ENCODE measurements at places on chromosomes 2 and 18.

DNA sequence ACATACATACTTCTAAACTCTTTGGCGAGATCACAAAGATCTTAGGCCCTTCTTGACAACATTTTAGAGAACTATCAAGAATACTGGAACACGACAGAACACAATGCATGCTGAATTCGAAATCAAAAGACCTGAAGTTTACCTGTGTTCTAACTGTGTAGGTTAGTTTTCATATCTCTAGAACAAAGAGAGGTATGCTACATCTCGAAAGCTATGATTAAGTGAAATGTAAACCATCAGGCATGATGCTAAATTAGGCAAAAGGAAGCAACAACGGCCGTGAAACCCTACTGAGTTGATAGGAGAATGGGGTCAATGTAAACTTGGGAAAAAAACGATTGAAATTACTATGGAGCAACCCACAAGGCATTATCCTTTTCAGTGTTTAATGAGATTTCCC, 43.7 kb downstream of the IKZF2 start:
- no peak for DNase-seq

GRCh38 chr2:100812116-100812515, 7.8 kb upstream of the NPAS2 start:
- no peak for DNase-seq

DNA sequence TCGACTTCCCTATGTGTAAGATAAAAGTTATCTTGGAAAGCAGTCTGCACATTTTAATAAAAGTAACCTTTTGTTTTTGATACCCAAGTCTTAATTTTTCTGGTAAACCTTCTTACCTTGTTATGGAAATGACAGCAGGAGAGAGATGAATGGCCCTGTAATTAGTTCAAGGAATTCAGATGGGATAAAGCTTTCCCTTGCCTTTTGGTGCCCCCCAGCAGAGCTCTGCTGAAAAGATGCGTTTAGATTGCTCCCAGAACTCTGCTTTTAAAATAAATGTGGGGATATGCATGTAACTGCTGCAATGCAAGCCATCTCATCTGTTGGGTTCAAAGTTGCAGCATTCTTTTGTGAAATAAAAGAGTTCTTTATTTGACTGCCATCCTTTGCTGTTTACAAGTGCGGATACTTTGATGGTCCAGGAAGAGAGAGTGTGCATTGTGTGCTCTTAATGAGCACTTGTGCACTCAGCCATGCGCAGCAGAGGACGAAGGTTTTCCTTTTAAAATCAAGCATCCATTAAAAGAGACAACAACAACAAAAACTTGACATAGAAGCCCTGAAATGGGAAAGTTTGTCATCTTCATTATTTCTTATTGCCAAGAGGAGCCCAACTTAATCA, 176.7 kb upstream of the ST6GAL2 start:
- no peak for DNase-seq

GRCh38 chr2:105909215-105909614, 164.5 kb downstream of the NCK2 start:
- no peak for DNase-seq

- DNase-seq = no peak
Observed at GRCh38 chr18:23540867-23541266, 37.6 kb downstream of the RMC1 start.

DNA sequence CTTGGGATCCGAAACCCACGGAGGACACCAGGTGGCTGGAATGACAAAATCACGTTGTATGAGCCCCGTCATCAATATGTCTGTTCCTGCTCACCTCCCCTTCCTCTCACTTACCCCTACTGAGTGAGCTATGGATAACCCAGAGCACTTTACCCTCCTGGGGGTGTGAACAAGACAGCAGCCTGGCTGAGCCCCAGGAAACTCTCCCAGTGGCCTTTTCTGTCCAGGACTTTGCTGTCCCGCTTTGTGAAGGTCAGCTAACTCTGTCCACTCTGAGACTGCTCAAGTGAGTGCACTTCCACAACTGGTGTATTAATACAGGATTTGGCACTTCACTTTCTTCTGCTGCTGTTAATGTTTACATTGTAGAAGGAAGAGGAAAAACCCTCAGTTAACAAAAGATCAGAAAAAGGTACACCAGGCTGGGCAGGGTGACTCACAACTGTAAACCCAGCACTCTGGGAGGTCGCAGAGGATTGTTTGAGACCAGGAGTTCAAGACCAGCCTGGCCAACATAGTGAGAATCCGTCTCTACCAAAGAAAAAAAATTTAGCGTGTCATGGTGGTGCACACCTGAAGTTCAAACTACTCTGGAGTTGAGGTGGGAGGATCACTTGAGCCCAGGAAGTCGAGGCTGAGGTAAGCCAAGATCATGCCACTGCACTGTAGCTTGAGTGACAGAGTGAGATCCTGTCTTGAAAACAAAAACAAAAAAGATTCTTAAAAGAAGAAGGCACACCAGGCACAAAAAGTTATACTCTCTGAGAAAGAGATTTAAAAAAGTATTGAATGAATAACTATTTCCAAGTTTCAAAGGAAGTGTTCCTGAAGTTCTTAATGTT, 90.3 kb downstream of the CLHC1 start:
- no peak for DNase-seq

DNA sequence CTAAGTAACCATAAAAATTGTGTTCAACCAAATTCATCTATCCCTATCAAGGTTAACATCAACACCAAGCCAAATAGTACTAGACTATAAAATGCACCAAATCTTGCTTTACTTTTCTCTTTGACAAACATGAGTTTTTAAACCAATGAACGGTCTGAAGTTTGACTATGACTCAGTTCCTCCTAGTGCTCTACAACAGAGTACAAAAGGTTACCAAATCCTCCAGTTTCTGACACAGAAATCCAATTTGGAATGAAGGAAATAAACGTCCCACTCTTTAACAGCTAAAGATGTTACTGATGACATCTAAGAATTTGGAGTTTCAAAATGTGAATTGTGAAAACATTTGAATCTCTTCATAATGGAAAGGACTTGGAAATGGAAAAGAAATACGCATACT, 11.8 kb upstream of the ACVR1 start:
- no peak for DNase-seq

DNA sequence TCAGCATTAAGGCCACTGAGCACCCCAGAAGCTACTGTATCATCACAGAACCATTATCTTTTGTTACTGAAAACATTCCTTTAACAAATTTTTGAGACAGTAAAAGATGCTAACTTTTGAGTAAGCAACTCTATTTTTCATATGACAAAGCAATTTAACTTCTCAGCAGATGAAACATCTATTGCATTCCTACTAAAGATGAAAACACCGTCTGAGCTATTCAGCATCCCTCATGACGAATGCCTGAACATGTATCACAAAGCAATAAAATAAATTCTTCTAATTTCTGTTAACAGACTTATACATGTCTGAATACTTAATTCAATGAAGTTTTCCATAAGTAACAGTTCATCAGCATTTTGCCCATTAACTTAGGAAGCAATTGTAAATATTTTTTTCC, 23.9 kb downstream of the CHN1 start:
- no peak for DNase-seq

GRCh38 chr2:37005118-37005868, 39.0 kb upstream of the STRN start:
- no peak for DNase-seq

DNA sequence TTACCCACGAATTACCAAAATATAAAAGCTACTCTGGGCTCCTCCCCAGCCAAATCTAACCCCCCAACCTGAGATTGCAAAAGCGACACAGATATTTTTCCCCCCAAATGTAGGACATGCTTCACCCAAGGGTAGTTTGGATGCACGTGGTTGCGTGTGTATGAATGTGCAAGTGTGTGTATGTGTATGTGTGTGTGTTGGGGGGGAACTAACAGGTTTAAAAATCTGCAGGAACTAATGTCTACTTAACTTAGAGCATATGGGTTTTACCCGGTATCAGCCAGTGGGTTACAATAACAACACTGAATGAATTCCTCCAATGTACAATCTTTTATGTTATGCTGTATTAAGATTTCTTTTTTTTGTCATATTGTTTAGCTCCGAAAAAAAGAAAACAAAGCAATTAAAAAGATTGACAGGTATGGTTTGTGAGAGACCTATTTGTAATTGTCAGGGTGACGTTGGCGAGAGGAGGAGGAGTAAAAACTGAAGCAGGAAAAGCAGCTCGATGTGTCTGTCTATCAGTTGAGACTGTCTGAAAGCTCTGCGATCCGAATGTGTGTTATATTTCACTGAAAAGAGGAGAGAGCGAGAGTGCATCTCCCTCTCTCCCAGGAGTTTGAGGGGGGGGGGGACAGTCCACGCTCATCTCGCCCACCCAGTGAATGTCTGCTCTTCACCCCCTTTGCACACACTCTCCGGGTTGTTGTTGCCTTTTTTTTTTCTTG, at the start of gene TSHZ1:
TSS of gene TSHZ1 (plus strand) at position 524 of the 728 bp plus-strand sequence. CDS start 1,080 bp downstream, outside the sequence.
- DNase-seq = peak; percentile 38

- no peak for DNase-seq
Observed at GRCh38 chr2:200288670-200289429, 17.6 kb upstream of the SPATS2L start.

GRCh38 chr2:67645280-67646138, 248.4 kb downstream of the ETAA1 start:
- DNase-seq = no peak

DNA sequence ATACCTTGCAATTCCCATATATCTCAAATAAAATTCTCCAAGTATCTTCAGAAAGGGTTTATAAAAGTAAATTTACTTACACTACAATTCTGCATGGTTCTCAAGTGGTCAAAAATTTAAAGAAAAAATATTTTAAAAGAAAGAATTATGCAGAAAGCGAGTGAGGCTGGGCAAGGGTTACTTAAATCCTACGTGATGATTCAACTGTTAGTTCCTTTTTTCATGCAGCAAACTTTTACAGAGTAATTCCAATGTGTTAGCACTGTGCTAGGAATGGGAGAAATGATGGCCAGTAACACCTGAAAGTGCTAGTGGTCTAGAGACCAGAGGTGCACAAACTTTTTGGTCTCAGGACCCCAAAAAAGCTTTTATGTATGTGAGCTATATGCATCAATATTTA, 133.4 kb downstream of the ATAD2B start:
- DNase-seq = no peak

- no peak for DNase-seq
Observed at GRCh38 chr18:49022311-49023161, 71.8 kb upstream of the SMAD7 start.

GRCh38 chr18:58529714-58530354, 99.1 kb downstream of the ALPK2 start:
- no peak for DNase-seq

- no peak for DNase-seq
Observed at GRCh38 chr18:58896734-58897508, 32.2 kb downstream of the ZNF532 start.

DNA sequence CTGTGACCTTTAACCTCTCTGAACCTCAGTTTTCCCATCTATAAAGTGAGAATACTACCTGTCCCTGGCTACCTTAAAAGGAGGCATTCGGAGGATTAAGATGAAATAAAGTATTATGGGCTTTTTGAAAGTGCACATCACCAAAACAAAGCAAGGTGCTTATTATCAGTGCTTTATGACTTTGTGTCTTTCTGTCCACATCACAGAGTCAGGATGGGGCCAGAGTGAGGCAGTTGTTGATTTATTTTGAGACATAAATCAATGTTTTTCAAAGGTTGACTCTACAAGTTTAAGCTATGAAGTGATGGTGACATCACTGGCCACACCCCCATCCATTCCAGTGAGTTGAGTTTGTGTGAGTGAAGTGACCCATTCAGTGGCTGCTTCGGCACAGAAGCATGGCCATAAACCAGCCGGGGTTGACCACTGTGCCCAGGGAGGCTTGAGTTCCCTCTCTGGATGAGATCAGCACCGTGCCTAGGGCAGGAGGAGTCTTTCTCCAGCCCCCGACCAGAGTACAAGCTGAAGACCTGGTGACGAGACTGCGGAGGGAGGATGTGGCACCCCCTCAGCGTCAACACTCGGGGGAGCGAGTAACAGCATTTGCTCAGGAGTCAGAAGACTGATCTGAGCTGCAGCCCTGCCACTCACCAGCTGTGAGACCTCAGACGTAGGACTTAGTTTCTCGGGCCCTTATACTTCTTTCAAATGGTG, 89.0 kb upstream of the PPP1CB start:
- DNase-seq = no peak

DNA sequence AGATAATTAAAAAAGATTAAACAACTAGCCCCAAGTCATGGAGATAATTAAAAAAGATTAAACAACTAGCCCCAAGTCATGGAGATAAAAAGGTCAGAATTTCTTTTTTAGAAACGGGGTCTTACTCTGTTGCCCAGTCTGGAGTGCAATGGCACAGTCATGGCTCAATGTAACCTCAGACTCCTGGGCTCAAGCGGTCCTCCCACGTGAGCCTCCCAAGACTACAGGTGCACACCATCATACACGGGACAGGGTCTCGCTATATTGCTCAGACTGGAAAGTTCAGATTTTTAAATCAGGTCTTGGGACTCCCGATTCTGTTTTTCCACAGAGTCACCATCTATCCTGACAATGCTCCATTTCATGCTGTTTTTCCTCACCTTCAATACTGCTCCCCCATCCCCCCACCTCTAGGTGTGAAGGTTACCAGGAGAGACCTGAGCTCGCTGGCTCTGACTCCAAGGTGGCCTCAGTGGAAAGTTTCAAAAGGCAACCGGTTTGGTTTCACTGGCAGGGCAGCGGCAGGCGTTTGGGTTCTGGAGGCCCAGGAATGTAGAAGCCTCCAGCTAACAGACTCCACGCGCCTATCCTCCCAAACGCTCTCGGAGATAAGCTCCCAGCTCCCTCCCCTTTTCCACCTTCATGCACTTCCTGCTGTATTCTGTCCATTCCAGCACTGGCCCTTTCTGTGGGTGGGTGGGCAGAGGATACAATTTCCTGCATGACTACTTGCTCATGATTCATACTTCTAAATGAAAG, 2.9 kb upstream of the SEMA4C start:
- DNase-seq = no peak

- DNase-seq = no peak
Observed at GRCh38 chr2:201046881-201047280, 24.6 kb downstream of the HYCC2 start.

GRCh38 chr2:62370321-62371250, 135.4 kb downstream of the TMEM17 start:
- DNase-seq = no peak

GRCh38 chr2:30820381-30821055, 13.3 kb upstream of the CAPN13 start:
- no peak for DNase-seq

- no peak for DNase-seq
Observed at GRCh38 chr2:188580738-188581137, 289.1 kb downstream of the GULP1 start.

DNA sequence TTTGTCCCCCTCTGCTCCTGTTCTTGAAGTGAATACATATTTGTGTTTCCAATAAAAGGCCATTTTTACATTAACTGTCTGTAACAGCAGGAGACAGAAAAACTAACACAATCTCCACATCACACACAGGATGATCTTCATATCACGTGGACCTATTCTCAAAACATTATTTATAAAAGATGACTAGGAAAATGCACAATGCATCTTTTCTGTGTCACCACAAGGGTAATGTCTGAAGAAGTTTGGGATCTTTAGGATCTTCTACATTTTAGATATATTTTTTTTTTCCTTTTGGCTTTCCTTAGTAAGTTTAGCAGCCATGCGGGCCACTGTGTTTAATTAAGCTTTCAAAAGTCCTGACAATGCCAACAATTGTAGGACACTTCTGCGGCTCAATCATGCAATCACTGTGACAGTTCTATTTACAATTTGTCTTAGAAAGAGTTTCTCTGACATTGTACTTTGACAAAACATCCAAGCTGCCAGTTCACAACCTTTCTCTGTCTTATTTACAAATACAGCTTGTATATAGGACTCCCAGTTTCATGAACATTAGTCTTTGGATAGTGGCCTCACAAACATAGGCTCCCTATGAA, 12.3 kb downstream of the BCL11A start:
- no peak for DNase-seq

Measured in hippocampal formation (tissue), 2 donors.